NCI-H2081 (cell line): ENCODE measurements at places on chromosomes 6 and 20.
A peak's percentile ranks its signal among the peaks of the same experiment; 100 is the strongest.

DNA sequence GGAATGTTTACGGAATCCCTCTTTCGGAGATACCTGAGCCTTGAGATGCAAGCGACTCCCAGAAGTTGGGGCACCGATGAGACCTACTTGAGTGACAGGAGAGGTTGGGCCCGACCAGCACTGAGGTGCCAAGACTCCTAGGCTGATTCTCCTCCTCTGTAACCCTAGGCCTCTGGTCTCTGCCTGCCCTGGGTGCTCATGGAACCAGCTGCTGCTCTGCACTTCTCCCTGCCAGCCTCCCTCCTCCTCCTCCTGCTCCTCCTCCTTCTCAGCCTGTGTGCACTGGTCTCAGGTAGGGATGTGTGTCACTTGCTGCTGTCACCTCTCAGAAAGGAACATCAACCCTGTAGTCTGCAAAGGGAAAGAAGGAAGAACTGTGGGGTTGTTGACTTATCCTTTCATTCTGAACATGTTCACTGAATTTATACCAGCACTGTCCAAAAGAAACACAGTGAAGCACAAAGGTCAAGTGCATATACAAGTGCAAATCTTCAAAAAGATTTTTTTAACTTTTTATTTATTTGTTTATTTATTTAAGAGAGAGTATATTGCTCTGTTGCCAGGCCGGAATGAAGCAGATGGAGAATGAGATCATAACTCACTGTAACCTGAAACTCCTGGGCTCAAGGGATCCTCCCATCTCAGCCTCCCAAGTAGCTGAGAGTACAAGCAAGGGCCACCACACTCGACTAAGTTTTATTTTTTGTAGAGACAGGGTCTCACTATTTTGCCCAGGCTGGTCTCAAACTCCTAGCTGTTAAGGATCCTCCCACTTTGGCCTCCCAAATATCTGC lies 913 bp downstream of the BTN2A2 start:
- DNase-seq, result no peak

- peak; percentile 92 for DNase-seq
Measured at GRCh38 chr20:10218536-10219451, at the start of gene SNAP25. Gene SNAP25 (plus strand): TSS chr20:10218830. CDS start chr20:10275492, 56,662 bp downstream.

DNA sequence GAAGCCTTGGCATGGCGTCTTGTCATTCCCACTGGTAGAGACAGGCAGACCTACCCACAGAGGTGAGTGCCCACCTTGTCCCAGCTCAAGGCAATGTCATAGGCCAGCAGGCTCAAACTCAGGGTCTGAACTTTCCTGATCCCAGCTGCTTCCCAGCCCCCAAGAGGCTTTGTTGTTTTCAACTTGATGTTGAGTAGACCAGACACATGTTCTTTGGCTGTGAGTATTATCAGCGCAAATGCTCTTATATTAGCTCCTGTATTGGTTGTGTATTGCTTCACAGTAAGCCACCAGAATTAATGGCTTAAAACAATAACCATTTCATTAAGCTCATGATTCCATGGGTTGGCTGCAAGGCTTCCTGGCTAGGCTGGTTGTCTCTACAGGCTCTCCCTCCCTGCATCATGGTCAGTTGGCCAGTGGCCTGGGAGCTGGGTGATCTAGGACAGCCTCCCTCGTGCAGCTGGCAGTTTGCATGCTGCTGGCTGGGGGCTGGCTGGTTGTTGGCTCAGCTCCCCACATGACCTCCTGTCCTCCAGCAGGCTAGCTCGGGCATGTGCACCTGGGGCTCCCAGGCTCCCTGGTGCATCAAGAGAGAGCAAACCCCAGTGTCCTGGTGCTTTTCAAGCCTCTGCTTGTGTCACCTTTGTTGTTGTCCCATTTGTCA lies 21.6 kb downstream of the TOX2 start:
- no peak for DNase-seq

GRCh38 chr20:50020288-50020687 lies 37.5 kb downstream of the SNAI1 start:
- DNase-seq, result no peak

- no peak for DNase-seq
Measured at GRCh38 chr6:161828355-161828754, 554.5 kb upstream of the AGPAT4 start.

- no peak for DNase-seq
Measured at GRCh38 chr20:62358171-62359042, 8.7 kb downstream of the LAMA5 start.

DNA sequence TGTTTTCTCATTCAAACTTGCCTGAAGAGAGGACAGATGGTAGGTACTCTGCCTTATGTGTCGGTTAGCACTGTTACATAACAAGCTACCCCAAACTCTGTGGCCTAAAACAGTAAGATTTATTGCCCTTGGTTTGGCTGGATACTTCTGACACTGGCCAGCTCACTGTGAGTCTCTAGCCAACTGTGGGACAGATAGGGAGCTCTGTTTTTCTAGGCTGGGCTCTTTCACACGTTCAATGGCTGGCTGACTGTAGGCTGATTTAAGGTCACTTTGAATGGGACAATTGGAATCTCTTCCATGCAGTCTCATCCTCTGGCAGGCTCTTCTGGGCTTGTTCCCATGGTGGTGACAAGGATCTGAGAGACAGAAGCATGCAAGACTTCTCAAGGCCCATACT lies 39.4 kb upstream of the JAG1 start:
- DNase-seq, result no peak

GRCh38 chr6:69835414-69836179 lies 30.8 kb upstream of the COL19A1 start:
- DNase-seq, result peak; percentile 46

DNA sequence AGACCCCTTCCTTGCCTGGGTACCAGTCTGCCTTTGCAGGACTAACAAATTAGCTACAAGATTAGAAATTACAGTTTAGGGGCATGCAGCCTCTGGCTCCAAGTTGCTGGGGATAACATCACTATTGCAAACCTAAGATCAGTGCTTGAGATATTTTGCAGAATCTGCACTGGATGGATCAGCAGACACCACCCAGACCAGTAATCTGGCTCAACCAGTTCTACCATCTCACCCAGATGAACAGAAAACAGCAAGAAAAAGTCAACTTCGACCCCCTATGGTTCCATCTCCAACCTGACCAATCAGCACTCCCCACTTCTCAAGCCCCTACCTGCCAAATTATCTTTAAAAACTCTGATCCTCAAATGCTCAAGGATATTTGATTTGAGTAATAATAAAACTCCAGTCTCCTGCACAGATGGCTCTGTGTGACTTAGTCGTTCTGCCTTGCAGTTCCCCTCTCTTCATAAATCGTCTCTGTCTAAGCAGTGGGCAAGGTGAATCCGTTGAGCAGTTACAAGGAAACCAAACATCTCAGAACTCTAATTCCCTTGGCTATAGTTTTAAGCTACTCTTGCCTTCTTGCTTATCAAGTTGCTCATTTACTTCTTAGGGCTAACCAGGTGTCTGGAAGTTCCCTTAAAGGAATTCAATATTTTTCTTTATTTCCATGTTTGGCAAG lies 16.1 kb upstream of the LMBRD1 start:
- DNase-seq, result no peak

DNA sequence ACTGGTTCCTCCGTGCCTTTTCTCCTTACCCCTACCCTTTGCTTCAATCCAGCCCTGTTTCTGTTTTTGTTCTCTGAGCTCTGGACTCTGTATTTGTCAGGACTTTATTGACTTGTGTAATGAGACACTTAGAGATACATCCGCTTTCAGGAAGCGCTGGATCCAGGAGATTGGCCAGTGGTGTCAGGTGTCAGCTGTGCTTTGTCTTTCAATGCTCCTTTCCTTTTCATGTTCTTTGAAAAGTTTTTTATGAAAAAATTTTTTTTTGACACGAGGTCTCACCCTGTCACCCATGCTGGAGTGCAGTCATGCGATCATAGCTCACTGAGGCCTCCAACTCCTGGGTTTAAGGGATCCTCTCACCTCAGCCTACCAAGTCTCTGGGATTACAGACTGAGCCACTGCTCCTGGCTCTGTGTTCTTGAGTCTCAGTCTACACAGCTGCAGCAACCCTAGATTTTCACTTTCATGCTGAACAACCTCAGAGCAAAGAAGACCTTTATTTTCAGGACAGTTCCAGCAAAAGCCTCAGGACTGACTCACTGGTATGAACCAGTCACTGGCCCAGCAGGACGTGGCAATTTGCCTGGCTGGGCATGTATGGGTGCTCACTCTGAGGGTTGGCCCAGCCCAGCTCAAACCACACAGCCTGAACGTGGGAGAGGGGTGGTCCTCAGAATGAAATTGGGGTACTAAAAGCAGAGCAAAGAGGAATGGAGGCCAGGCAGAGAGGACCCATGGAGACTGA lies 108.5 kb downstream of the DHX35 start:
- DNase-seq, result no peak

GRCh38 chr6:22954749-22955385 lies 385.5 kb downstream of the HDGFL1 start:
- DNase-seq, result no peak

DNA sequence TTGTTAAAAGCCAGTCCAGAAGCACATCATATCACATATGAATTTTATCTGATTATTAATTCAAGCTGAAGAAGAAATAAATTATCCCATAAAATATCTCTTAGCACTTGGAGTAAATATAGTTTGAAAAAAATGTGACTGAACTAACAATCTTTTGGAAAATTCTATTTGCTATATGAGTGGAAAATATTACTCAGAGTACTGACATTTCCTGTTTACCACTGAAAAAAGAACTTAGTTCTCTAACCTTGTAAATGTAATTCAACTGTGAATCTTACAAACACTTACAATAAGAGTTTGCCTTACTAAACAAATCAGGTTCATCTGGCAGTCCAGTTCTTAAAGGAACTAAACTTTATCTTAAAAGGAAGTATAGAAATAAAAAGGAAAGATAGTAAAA lies 44.2 kb downstream of the MOXD1 start:
- DNase-seq, result no peak

GRCh38 chr6:17423026-17423425 lies 29.6 kb downstream of the CAP2 start:
- DNase-seq, result no peak

DNA sequence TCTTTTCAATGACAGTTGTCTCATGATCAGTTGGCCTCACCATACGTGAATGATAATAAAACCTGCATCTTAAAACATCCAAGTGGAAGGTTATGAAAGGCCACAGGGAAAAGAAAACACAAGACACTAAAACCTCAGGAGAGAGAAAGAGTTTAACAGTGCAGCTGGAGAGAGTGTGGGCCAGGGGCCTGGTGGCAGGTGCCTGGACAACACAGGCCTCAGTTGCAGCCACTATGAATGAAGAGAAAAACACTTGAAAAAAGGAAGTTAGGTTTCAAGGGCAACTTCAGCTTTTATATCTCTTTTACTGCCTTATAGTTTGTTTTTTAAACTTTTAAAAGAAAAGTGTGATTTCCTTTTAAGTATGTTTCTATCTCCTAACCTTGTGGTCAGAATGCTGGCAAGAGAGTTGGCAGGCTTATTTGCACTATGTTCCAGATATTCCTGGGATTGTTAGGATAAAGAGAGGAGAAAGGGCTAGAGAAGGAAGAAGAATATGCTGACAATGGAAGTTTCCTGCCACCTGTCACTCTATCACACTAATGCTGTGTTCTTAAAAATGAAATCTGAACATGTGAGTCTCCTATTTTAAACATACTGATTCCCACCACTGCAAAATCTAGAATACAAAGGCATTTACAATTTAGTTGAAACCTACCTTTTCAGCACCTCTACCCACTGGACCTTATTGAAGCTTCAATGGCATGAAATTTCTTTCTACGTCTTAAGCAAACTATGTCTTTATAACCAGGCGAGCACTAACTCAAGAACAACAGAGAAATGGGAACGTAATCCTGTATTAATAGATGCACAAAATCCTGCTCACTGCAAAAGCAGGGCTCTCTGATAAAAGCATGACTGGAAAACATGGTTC lies 222.4 kb downstream of the CD83 start:
- DNase-seq, result no peak
